Stimulated activated CD4-positive, alpha-beta T cell treated with anti-CD3 and anti-CD28 coated beads, TNF-alpha, amount 100 ng/mL, for 24 hours (primary cell): ENCODE measurements at places on chromosomes 6 and 20.

GRCh38 chr6:33168284-33168601, 24.0 kb downstream of the COL11A2 start:
- DNase-seq = no peak

DNA sequence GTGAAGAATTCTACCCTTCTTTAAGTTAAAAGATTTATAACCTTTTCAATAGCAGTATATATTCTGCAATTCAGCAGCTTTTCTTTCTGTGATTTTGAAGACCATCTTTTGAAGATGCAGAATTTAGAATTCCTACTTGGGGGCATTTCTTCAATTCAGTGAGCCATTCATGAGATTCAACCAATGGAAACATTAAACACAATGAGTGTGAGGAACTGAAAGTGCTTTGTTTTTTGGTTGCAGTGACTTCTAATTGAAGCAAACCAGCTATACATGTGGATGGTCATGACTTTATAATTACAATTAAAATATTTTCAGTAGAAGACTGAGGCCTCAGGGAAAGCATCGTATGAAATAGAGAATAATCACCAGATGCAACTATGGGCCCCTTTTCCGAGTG, 108.3 kb downstream of the CARMIL1 start:
- DNase-seq = no peak

- DNase-seq = no peak
These were observed 548.5 kb downstream of the CD83 start for GRCh38 chr6:14665827-14666724.

DNA sequence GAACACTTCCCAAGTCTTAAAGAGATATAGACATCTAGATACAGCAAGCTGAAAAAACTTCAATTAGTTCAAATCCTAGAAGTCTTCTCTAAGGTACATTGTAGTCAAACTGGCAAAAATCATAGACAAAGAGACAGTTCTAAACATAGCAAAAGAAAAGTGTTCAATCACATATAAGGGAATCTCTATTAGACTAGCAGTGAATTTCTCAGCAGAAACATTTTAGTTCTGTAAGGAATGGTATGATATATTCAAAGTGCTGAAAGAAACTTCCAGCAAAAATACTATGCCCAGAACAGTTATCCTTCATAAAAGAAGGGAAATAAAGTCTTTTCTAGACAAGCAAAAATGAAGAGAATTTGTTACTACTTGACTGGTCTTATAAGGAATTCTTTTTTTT, 186.3 kb upstream of the SYNCRIP start:
- no peak for DNase-seq

- no peak for DNase-seq
These were observed 115.5 kb downstream of the TNFAIP3 start for GRCh38 chr6:137982418-137983189.

- no peak for DNase-seq
These were observed 189.3 kb downstream of the ERMARD start for GRCh38 chr6:169940481-169941271.

DNA sequence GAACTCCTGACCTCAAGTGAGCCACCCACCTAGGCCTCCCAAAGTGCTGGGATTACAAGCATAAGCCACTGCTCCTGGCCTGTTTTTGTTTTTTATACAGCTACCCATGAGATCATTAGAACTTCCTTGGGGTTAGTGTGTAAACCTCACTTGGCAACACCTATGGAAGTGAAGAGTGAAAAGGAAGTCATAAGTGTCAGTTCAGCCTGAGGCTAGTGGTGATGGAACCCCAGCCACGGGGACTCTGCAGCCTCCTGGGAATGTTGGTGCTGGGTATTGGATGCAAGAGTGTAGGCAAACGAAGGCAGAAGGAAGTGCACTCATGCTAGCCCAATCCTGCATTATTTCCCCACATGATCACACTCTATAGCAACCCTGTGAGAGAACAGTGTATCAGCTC, 33.6 kb upstream of the FUCA2 start:
- no peak for DNase-seq

DNA sequence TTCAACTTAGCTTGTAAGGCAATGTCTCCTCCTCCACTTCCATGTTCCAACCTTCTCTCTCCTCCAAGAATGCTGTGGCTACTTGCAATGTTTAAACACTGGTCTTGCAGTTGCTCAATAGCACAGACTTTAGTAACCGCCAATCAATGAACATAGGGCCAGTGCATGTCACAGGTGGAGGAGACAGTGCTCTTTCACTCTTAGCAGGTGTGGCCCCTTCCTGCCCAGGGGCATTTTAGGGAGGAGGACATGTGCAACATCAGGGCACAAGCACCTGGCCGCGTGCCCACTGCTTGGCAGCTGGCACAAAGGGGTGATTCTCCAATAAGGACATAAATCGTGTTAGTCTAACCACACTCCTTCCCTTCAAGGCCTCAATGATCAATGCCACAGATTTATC, 41.3 kb downstream of the ADGRF1 start:
- no peak for DNase-seq

- DNase-seq = no peak
These were observed 32.5 kb downstream of the NT5E start for GRCh38 chr6:85482206-85482904.

GRCh38 chr20:58841539-58842264, 9.0 kb downstream of the GNAS-AS1 start:
- no peak for DNase-seq

DNA sequence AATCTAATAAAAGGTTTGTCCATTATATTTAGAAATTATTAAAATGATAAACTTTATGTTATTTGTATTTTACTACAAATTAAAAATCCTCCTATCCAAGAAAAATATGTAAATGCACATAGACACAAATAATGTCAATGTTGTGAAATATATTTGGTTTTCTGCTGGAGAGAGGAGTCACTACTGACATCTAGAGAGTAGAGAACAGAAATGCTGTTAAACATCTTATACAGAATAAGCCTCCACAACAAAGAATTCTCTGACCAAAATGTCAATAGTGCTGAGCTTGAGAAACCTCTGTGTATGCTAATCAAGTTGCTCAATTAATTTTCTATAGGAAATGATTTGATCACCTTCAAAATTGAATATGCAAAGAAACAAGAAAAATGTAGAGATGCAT, 12.4 kb downstream of the HTR1B start:
- no peak for DNase-seq

- DNase-seq = no peak
These were observed 1.0 kb downstream of the SYNE1 start for GRCh38 chr6:152636021-152636608.

DNA sequence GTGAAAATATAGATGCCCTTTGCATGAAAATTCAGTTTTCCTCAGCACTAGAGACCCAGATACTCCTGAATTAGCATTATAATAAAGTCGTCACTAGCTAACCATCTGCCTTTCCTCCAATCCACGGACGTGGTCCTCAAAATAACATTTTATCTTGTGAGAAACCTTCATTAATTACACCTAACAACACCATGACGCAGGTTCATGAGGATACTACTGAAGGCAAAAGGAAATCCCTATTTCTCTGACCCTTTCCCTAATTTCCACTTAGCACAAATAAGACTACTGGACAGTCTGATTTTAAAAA, 1.3 kb upstream of the PNISR start:
- DNase-seq = no peak

DNA sequence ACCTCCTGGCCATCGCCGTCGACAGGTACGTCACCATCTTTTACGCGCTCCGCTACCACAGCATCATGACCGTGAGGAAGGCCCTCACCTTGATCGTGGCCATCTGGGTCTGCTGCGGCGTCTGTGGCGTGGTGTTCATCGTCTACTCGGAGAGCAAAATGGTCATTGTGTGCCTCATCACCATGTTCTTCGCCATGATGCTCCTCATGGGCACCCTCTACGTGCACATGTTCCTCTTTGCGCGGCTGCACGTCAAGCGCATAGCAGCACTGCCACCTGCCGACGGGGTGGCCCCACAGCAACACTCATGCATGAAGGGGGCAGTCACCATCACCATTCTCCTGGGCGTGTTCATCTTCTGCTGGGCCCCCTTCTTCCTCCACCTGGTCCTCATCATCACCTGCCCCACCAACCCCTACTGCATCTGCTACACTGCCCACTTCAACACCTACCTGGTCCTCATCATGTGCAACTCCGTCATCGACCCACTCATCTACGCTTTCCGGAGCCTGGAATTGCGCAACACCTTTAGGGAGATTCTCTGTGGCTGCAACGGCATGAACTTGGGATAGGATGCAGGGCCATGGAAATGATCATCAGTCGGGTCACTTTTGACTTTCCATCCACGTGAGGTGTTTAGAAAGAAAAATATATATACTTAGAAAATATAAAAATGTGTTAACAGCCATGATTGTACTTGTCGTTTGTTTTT, 868 bp downstream of the MC3R start:
- peak; percentile 41 for DNase-seq

DNA sequence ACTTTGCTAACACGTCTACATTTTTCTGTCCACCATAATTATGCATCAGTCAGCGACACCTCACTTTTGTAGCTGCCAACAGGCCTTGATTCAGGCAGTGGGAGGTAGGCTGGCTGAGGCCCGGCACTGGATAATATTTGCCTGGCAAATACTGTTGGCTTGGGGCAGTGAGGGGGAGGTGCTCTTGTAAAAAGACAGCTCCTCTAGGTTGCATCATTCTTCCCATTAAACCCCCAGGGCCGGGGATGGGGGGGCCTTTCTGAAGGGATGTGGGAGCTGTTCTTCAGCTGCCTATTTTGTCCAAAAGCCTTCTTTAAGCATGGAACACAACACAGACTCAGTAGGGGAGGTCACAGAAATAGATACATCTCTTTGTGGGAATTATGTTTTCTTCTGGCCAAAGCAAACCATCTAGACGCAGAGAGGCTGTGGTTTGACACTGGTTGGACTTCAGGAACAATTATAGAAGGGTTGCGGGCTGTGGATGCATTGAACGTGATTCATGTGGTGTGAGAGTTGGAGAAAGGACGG, 338.3 kb upstream of the NT5E start:
- DNase-seq = no peak

- DNase-seq = no peak
These were observed 8.1 kb upstream of the HINT3 start for GRCh38 chr6:125948455-125948854.

GRCh38 chr20:10679269-10679668, 5.5 kb upstream of the JAG1 start:
- DNase-seq = no peak

DNA sequence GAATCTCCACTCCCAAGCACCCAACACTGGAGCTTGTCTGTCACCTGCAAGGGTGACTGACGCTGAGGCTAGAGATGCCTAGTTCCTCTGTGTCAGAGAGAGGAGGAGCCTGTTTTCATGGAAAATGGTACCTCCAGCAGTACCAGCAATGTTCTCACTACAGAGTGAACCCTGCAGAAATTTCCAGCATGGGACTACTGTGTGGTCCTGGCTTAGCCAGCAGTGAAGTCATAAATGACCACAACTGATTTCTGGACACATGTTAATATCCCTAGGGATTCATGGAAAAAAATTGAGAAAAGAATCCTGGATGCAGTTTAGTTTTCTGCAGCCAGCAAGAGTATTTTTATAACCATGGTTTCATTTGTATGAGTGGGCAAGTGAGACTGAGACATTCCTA, 468.1 kb downstream of the CD83 start:
- DNase-seq = no peak

- no peak for DNase-seq
These were observed 93.1 kb downstream of the CHD6 start for GRCh38 chr20:41524980-41525613.

- DNase-seq = no peak
These were observed 46.2 kb upstream of the RNGTT start for GRCh38 chr6:89009624-89010059.

GRCh38 chr20:16904751-16905150, 156.6 kb downstream of the OTOR start:
- no peak for DNase-seq

- no peak for DNase-seq
These were observed 7.7 kb upstream of the SEC63 start for GRCh38 chr6:107965746-107966145.

GRCh38 chr20:8756410-8756809, 312.5 kb upstream of the PLCB4 start:
- DNase-seq = no peak

GRCh38 chr6:155936551-155936950, 480.9 kb upstream of the NOX3 start:
- no peak for DNase-seq

DNA sequence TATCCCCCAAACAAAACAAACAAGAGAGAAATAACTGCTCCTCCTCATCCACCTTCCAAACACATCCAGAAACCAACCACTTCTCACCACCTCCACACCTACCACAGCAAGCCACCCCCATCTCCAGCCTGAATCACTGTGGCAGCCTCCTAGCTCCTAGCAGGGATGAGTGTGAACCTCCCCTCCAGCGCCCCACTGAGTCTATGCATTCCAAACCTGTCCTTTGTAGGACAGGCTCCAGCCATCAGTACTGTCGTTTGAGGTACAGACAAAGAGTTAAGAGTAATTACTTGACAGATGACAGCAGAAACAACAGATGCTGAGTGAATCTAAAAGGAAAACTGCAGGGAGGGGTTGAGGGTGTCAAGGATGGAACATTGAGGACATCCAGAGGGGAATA, 2.4 kb downstream of the METTL24 start:
- DNase-seq = no peak

GRCh38 chr6:161476711-161477110, 202.8 kb upstream of the AGPAT4 start:
- DNase-seq = no peak

DNA sequence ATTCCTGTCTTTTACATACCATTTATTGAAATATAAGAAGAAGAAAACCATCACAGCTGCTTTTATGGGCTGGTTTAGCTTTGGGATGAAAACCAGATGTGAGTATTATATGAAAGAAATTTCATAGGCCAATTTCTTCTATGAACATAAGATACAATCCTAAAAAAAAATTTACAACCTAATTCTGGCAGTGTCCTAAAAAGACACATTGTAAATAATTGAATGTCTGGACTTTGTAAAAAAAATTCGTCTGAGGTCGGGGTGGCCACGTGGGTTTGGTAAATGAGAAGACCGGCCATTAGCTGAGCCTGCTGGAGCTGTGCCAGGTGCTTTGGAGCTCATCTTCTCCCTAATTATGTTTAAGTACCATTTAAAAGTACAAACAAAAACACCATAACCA, 26.8 kb downstream of the DACT2 start:
- no peak for DNase-seq

GRCh38 chr6:126267626-126268025, 72.3 kb upstream of the CENPW start:
- no peak for DNase-seq
